ENCODE measurements at places on chromosomes 3 and 15. TPM values are rescaled to one million over a fixed set of nuclear protein-coding genes. Genes with fewer than 3 reads are reported as not detected.

Gene CRYBG3
- 16.9 TPM for total RNA-seq

Gene GNAT1
- total RNA-seq = not detected

Gene CP
- 30.1 TPM for total RNA-seq

Gene CCR8
- total RNA-seq = not detected

Gene ALDH1A3
- total RNA-seq = 168 TPM

Gene FOXB1
- total RNA-seq = not detected

Gene TASOR
- 54.2 TPM for total RNA-seq

Gene HIGD1A
- total RNA-seq = 146 TPM

Gene FHIT
- total RNA-seq = 0.38 TPM

Gene ATP6V1A
- 89.1 TPM for total RNA-seq
